NCI-H69 (cell line): ENCODE measurements at places on chromosomes 11 and 22.

- no peak for DNase-seq
Observed at GRCh38 chr11:111555255-111555654, 14.7 kb downstream of the LAYN start.

- DNase-seq = no peak
Observed at GRCh38 chr11:30313580-30313979, 9.3 kb upstream of the ARL14EP start.

DNA sequence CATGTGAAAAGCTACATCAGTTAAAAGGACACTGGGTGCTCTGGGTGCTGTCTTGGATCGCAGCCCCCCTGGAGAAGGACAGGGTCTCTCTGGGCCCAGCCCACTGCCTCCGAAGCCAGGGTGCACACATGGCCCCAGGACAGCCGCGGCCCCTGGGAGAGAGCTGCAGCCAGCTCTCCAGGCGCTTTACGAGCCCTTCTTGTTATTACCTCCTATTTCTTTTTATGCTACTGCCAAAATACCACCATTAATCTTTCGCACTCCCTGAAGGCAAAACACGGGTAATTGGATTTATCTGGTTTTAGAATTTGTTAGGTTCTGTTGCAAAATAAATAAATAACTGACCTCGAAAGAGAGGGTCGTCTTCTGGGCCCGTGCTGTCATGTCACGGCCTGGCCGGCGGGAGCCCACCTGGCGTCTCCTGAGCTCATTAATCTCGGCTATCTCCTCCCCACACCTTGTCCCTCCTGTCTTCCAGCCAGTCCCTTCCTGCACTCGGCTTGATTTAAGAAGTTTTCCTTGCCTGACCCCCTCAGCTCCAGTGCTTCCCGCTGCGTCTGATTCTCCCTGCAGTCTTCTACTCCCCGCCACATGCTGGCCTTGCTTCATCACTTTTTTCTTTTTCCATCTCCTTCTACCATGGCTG is 611.7 kb downstream of the OPCML start:
- no peak for DNase-seq

- DNase-seq = peak; percentile 97
Observed at GRCh38 chr22:31122532-31123291, at the start of gene INPP5J. Gene INPP5J, plus strand, starts transcription at chr22:31122966. Its CDS starts 49 bp downstream, at chr22:31123015.

- no peak for DNase-seq
Observed at GRCh38 chr11:65579291-65579690, 3.4 kb downstream of the EHBP1L1 start.

- DNase-seq = no peak
Observed at GRCh38 chr11:92349486-92350156, 125.0 kb downstream of the FAT3 start.

DNA sequence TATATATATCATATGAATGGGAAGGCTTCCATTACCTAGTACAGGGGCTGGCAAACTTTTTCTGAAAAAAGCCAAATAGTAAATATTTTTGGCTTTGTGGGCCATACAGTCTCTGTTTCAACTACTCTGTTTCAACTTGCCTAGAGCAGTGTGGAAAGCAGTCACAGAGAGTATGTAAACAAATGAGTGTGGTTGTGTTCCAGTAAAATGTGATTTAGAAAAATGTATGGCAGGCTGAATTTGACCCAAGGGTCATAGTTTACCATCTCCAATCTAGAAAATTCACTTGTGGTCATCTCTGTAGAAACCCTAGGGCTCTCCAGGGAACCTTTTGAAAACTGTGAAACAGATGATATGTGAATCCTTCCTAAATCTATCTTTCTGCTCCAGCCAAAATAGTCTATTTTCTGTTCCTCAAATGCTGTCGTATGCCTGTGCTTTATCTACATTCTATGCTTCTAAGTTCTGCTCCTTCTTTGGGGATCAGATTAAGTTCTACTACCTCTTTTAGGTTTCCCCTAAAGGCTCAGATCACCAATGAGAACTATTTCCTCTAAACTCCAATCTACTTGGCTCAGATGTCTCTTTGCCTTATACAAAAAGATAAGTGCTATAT is 356.2 kb downstream of the METTL15 start:
- no peak for DNase-seq

GRCh38 chr11:60750911-60751310 is 5.8 kb upstream of the MS4A15 start:
- no peak for DNase-seq

DNA sequence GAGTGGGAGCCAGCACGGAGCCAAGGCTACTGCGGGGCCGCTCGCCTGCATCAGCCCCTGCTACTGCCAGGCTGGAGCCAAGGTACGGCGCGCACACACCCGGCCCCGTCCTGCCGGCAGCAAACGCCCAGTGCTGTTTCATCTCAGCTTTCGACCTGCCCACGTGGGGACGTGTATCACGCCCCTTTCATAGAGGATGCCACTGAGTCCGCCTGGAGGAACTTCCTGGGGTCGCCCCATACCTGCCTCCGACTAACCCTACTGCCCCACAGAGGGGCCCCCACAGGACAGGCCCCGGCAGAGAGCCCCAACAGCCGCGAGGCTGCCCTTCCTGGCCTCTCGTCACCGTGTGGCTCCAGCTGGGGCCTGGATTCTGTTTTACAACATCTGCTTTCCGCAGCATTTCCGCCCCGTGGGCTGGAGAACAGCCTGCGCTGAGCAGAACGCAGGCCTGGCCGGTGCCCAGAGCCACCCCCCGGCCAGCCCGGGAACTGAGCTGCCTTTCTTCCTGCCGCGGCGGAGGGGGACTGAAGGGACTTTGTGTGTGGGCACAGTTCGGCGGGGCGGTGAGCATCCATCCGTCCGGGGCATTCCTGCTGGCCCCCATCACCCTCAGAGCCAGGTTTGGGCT is 22.9 kb upstream of the ARHGAP8 start:
- no peak for DNase-seq

GRCh38 chr22:47139013-47139789 is 376.8 kb downstream of the TBC1D22A start:
- DNase-seq = no peak

DNA sequence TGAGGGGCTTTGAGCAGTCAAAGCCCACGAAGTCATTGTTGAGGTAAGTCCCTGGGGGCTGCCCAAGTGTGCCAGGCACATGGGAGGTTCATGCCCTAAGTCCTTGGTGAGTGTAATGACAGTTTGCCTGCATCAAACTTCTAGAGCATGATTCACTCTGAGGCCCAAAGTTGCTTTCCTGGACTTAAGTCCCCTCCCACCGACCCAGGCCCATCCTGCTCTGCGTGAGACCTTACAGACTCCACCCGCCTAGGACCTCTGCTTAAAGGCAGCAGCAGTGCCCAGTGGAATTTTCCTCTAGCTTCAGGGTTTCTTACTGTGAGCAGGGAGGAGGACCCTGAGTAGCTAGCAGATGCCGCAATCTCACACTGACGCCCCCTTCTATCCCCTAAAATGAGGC is 5.7 kb upstream of the PVALB start:
- DNase-seq = no peak

DNA sequence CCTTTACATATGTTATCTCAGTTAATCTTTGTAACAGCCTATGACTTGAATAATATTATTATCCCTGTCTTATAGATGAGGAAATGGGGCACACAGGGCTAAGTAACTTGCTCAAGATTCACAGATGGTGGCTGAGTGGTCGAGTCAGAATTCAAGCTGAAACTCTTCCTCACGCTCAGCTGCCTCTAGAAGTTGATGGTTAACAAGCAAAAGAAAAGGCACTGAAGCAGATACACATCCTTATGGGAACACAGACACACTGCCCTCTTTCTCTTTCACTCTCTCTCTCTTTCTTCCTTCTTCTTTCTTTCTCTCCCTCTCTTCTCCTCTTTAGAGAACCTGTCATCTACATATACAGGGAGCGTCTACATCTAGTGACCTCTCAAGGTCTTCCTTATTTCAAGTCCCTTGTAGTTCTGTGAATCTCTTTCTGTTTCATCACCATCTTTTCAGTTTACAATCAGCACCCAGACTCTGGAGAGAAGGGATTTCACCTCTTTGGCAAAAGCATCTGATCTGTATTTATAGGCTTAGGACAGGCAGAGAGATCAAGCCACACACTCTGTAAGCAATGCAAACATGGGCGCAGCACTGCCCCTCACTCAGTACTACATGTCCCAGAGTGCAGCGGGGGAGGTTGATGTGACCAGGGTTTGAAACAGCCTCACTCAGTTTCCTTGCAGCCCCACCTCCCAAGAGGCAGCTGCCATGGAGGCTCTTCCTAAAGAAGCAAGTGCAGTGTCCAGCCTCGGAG is 75.7 kb downstream of the GRAMD1B start:
- peak; percentile 48 for DNase-seq

GRCh38 chr11:120037111-120037510 is 100.8 kb downstream of the TRIM29 start:
- no peak for DNase-seq

DNA sequence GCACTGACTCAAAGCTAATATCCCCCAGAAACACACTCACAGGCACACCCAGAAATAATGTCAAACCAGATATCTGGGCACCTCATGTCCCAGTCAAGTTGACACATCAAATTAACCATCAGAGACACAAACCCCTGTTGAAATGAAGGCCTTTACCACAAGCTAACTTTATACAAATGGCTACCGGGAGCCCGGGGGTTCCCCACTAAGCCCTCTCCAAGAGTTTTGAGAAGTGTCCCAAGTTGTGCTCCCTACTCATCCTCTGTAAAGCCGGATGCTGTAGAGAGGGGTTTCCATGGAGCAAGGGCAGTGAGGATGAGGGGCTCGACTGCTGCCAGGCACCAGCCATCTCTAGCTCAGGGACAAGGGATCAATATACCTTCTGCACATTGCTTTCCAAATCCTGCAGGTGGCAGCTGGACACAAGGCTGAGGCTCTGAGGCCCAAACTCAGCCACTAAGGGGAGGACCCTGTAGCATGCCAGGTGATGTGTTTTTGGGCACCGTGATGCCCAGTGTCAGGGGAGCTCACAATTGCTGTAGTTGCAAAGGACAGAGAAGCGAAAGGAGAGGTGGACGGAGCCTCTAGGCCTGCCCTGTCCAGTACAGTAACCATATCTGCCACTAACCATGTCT is 145.7 kb downstream of the TTC17 start:
- DNase-seq = peak; percentile 44

- DNase-seq = no peak
Observed at GRCh38 chr11:29163231-29163630, 853.6 kb downstream of the KCNA4 start.

DNA sequence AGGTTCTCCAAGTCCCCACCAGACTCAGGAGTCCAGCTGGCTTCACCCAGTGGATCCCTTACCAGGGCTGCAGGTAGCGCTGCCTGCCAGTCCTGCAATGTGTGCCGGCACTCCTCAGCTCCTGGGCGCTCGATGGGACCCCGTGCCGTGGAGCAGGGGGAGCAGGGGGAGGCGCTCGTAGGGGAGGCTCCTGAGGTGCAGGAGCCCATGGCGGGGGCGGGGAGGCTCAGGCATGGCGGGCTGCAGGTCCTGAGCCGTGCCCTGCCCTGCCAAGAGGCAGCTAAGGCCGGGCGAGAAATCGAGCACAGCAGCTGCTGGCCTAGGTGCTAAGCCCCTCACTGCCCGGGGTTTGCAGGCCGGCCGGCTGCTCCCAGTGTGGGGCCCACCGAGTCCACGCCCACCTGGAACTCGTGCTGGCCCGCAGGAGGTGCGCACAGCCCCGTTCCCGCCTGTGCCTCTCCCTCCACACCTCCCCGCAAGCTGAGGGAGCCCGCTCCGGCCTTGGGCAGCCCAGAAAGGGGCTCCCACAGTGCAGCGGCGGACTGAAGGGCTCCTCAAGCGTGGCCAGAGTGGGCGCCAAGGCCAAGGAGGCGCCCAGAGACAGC is 792.9 kb upstream of the CCDC179 start:
- DNase-seq = no peak

DNA sequence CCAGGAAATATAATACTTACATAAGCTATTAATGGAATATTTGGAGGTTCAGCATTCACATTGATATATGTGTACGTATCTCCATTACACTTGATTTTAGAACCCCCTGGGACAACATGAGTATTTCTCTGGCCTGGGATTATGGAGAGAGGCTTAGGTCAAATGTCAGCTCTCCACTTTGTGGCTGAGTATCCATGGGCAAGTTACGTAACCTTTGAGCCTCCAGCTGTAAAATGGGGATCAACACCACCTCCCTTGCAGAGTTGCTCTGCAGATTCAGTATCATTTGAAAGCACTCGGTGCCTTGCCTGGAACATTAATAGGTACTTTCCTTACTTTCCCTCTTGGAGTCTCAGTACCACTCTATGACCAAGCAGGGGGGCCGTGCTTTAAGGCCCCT is 33.2 kb downstream of the C22orf31 start:
- DNase-seq = no peak

DNA sequence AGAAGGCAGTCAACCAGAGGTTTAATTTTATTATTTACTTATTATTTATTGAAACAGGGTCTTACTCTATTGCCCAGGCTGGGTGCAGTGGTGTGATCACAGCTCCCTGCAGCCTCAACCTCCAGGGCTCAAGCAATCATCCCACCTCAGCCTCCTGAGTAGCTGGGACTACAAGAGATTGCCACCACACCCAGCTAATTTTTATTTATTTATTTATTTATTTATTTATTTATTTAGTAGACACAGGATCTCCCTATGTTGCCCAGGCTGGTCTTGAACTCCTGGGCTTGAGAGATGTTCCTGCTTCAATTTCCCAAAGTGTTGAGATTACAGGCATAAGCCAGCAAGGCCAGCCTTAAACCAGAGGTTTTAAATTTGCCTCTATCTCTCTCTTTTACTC is 83.1 kb downstream of the RCN1 start:
- no peak for DNase-seq

- DNase-seq = no peak
Observed at GRCh38 chr11:48073031-48073861, 92.9 kb downstream of the PTPRJ start.

DNA sequence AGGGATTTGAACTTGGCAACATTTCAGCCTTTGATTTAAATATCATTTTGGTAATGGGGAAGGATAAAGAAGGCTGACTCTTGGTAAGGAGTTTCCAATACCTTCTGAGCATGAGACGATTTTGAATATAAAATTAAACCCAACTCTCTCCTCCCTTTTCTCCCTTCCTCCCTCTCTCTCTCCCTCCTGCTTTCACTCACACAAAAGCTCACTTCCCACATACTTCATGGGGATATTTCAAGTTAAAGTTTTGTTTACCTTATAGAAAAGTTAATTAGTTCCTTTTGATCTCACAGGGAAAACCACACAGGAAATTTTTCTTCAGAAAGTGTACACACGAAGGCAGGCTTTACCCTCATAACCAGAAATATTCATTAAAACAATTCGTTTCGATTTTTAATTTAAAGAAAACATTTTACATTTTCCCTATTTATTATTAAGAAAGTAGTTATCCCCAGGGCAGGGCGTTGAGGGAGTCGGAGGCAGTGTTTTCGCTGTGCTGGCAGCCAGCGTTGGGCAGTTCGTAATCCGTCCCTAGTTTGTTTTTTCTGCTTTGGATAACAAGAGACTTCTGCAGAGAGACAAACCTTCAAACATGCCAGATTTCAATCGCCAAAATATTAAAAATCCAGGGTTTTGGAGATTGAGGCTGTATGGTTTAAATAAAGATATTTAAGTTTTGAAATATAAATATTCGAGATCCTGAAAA is 25.3 kb upstream of the ALX4 start:
- DNase-seq = no peak
